Nephron progenitor cell (in vitro differentiated cells): ENCODE measurements at places on chromosomes 3 and 15.
A peak's percentile ranks its signal among the peaks of the same experiment; 100 is the strongest.

- peak; percentile 23 for DNase-seq
Measured at GRCh38 chr3:160921020-160921635, 165.1 kb downstream of the PPM1L start.

- no peak for DNase-seq
Measured at GRCh38 chr3:115685097-115685496, 61.8 kb downstream of the GAP43 start.

- DNase-seq: peak; percentile 58
Measured at GRCh38 chr15:99566157-99566897, 543 bp downstream of the MEF2A start.

DNA sequence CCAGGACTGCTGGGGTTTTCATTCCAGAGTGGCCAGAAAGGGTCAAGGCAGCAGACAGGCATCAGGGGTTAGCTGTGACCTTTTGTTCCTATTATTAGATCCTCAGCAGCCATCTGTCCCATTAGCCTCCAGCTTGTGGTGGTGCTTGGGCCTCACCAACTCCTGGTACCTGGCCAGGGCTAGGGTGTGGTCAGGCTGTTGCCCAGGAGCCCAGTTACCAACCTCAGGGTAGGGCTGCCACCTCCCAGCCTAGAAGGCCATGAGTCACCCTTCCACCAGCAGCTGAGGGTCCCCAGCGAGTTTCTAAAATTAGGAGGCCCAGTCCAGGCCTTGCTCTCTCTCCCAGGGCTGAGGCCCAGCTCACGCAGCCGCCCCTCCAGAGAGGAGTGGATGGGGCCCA is 12.2 kb downstream of the TMEM43 start:
- no peak for DNase-seq

DNA sequence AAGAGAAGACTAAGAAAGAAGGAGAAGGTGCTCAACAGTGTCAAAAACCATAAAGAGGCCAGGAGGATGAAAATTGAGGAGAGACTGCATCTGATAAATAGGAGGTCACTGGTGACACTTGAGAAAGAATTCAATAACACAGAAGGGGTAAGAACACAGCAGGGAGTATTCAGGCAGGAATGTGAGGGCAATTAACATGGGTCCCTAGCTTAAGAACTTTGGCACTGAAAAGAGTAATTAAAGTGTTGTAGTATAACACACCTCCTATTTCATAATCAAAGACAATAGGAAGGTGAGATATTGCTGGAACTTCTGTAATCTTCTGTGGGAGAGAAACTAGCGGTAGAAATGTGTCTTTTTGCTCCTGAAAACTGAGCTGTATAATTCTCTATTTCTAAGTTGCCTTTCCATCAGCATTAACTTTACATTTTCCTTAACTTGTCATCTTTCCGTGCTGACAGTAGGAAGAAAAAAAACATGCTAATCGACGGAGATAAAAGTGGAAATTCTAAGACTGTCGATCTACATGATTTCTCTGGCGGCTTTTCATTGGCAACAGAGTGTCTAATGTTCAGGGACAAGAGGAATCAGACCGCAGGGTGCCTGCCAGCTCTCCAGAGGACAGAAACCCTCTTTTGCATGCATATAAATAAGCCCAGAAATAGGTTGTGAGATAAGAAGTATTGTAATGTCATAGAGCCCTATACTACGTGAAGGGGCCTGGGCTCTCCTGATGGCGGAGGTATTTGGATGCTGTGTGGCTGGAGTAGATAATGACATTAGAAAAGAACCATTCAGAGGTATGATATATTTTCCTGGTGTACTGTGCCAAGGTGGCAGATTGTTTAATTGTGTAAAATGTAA is 147.9 kb upstream of the GAP43 start:
- DNase-seq: no peak

GRCh38 chr3:125318167-125318865 is 56.8 kb downstream of the ZNF148 start:
- no peak for DNase-seq

DNA sequence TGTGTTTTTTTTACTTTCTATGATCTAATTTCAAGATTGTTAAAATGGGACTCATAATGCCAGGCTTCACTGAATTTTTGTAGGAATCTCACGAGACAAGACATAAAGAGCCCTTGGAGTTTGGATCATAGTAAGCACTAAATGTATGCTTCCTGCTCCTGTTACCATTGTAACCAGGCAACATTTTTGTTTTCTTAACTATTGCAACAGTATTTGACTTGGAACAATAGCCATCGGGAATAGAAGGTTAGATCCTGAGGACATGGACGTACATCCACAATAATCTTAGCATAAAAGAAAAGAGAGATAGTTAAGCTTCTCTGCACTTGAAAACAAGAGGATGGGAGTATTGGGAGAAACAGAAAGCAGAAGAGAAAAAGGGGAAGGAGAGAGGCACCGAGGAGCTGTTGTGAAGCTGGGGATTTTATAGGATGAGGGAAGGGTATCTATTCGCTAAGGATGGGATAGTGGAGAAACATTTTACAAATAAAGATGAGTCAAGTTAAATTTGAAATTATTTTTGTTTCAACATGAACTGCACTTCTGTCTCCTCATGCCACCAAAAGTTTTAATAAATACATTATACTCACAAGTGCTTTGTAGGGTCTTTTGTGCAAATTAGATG is 131.4 kb downstream of the TMCO5A start:
- no peak for DNase-seq
